ENCODE measurements at places on chromosomes 12 and 14. TPM values are rescaled to one million over a fixed set of nuclear protein-coding genes. Genes with fewer than 3 reads are reported as not detected.
A peak's percentile ranks its signal among the peaks of the same experiment; 100 is the strongest.

Gene PDZRN4
- 0.25 TPM for total RNA-seq

Gene DACT1
- 6.9 TPM for total RNA-seq

Gene KRT78
- not detected for total RNA-seq

Gene OR4K14
- total RNA-seq = not detected

Gene KRT85
- not detected for total RNA-seq

Gene TAS2R13
- total RNA-seq = not detected

Gene TAS2R43
- not detected for total RNA-seq

Gene RBMS2
- 24.8 TPM for total RNA-seq

Gene PLEKHG7
- 0.17 TPM for total RNA-seq

Gene SYNE3
- total RNA-seq = 0.15 TPM

Gene OR6J1
- total RNA-seq = not detected

Gene TPH2
- total RNA-seq = not detected

Gene NGB
- total RNA-seq = 0.35 TPM

Gene KCNC2
- under 0.01 TPM for total RNA-seq

Gene BICDL1
- total RNA-seq = 15.5 TPM

Gene COX6A1
- 865 TPM for total RNA-seq

Gene NELL2
- total RNA-seq = 0.20 TPM

Gene TNS2
- total RNA-seq = 1.7 TPM

Gene POLE2
- 11.6 TPM for total RNA-seq

Gene OR4N2
- total RNA-seq = not detected

DNA sequence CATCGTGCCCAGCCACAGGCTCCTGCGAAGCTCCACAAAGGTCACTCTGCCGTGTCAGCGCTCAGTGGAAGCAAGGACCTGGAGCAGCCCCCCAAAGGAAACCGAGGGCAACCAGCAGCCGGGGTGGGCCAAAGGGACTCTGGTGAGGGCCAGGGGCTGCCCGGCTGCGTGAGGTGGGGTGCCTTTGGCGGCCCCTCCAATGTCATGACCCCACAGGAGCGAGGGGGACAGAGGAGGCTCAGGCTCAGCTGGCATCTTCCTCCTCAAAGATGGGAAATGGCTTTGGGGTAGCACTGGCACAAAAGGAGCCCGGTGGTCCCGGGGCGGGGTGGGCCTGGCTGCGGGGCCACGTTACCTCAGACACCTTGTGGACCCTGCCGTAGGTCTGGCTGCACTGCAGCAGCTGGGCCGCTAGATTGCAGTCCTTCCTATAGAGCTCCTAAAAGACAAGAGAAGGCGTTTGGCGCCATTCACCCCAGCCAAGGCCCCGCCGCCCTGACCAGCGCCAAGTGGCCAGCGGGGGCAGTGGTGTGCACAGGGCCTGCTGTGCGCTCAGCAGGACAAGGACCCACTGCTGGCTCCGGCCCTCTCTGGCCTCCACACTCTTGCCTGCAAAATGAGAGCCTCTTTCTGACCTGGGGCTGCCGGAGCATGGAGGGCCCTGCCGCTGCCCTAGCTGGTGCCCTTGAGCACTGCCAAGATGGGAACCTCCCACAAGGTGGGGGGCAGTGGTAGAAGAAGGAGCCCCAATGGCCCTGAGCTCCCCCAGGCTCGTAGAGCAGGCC is 46.9 kb downstream of the BEGAIN start:
- DNase-seq = no peak

DNA sequence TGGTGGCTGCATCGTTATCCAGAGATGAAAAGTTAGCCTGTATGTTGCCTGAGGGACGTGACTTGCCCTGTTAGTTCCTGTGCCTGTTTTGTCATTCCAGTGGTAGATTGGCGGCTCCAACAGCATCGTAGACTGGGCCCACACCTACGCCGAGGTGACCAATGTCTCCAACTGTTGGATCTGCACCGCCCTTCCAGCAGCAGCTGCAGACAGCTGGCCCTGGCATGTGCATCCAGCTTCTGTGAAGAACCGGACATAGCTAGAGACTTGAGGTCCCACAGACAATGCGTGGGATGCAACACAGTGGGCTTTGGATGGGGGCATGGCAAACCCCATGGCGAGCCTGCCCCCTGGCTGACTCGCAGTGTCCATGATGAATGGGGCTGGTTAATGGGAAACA is 93.0 kb upstream of the TMPO start:
- no peak for DNase-seq

- no peak for DNase-seq
Observed at GRCh38 chr14:22505697-22506377, 83.2 kb downstream of the DAD1 start.

DNA sequence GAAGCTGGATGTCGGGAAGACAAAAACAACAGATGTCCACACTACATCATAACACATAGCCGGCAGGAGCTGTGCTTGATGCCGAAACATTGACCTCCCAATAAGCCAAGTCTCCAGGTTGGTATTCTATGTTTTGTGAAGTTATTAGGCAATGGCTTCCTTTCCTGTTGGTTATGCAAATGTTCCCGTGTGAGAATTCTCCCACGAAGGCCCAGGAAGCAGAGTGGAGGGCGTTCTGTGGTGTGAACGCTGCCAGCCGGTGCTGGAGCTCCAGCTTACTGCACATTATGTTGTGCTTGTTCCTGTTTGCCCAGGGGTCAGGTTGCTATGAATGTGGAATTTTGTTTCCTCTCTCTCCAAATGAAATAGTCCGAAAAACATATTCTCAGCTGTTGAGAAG is 156.4 kb upstream of the HMGA2 start:
- no peak for DNase-seq

- DNase-seq = no peak
Observed at GRCh38 chr12:49541911-49542505, 3.2 kb downstream of the KCNH3 start.

- peak; percentile 59 for DNase-seq
Observed at GRCh38 chr14:68824517-68825347, 31.9 kb upstream of the ZFP36L1 start.

- DNase-seq = no peak
Observed at GRCh38 chr12:53267306-53267998, 647 bp upstream of the ESPL1 start.

GRCh38 chr12:23555825-23556207 is 393.7 kb downstream of the SOX5 start:
- no peak for DNase-seq

- DNase-seq = no peak
Observed at GRCh38 chr14:21072781-21073339, 2.8 kb downstream of the ARHGEF40 start.

GRCh38 chr12:12032260-12032791 is 38.4 kb upstream of the BCL2L14 start:
- no peak for DNase-seq

- no peak for DNase-seq
Observed at GRCh38 chr12:5988088-5988487, 43.0 kb upstream of the ANO2 start.

DNA sequence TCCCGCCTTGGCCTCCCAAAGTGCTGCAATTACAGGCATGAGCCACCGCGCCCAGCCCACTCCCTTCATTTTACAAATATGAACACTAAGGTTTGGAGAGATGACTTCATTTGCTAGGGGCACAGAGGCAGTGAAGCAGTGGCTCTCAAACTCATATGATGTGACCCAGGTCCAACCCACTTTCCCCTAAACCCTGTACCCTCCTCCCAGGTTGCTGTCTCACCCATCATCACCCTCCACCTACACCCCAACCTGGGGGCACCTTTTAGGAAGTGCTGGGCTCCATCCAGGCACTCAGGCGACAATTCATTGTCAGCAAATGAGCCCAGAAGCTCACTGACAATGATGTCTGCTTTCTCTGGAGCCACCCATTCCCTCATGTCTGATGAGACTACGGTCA is 4.8 kb upstream of the RBM23 start:
- DNase-seq = no peak

DNA sequence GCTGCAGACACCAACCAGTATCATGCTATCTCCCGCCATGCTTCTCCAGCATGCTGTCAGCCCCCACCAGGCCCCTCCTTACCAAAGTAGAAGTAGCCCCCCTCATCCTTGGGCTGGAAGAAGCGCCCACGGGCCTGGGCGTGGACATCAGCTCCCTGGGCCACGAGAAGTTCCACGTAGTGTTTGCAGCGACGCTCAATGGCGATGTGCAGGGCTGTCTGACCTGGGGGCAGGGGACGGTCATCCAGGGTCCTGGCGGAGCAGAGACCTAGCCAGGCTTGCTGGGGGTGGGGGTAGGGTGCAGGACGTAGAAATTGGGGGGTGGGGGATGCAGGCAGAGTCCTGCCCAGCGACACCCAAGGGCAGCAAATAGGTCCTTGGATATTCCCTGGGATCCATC is 32.7 kb downstream of the TRPV4 start:
- DNase-seq = no peak

GRCh38 chr12:121806546-121807423 is 3.0 kb downstream of the SETD1B start:
- DNase-seq = no peak

GRCh38 chr12:14214495-14214894 is 151.0 kb upstream of the ATF7IP start:
- no peak for DNase-seq

- peak; percentile 88 for DNase-seq
Observed at GRCh38 chr12:116434155-116435011, 124.8 kb upstream of the MAP1LC3B2 start.

- DNase-seq = no peak
Observed at GRCh38 chr14:40684328-40684727, 922.3 kb upstream of the LRFN5 start.

GRCh38 chr12:75480469-75480949 is at the start of gene GLIPR1:
Gene GLIPR1, plus strand, starts transcription at chr12:75480755. Its CDS starts 126 bp downstream, at chr12:75480881.
- DNase-seq = peak; percentile 99

DNA sequence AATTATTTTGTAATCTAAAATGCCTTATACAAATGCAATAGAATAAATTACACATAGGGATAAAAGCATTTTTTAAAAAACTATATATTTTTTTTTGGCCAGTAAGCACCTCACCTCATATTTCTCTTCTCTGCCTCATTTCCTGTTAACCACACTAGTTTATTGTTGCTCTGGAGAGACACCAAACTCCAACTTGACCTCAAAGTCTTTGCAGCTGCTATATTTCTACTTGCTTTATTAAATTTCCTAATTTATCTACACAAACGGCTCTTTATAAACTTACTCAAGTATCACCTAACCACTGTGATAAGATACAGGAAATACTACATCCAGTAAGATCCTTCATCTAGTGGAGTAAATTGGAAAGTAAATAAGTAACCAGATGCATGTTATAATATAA is 622.3 kb downstream of the C12orf50 start:
- no peak for DNase-seq

GRCh38 chr14:58752771-58753201 is 115.0 kb downstream of the DACT1 start:
- DNase-seq = peak; percentile 85

DNA sequence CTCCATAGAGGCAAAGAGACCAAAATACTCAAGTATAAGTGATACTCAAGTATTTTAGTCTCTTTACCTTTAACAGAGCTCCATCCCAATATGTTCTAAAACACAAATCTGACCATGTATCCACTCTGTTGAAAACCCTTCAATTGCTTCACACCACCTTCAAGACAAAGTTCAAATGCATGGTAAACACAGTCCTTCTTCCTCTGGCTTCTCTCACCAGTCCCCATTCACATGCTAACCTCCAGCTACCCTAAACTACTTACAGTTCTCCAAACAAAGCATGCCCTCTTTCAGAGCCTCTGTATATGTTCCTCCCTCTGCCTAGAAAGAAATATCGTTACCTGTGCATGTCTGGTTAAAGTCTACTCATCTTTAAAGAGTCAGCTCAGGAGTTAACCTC is 100.2 kb downstream of the NUMB start:
- no peak for DNase-seq

DNA sequence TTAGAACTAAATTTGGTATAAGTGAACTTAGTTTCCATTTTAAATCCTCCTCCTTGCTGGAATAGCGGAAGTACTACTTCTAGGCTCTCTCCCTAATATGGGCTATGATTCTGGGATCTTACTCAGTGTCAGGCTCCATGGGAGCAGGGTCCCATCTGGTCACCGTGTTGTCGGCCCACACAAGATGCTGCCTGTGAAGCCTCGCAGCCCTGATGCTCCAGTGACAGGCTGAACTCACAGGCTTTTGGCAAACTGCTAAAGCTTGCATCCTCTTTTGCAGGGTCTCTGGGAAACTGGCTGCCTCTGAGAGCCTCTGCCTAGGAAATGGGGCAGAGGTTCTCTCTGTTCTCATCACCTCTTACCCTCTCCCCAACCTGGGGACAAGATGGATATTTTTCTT is 88.4 kb downstream of the RPAP3 start:
- no peak for DNase-seq

DNA sequence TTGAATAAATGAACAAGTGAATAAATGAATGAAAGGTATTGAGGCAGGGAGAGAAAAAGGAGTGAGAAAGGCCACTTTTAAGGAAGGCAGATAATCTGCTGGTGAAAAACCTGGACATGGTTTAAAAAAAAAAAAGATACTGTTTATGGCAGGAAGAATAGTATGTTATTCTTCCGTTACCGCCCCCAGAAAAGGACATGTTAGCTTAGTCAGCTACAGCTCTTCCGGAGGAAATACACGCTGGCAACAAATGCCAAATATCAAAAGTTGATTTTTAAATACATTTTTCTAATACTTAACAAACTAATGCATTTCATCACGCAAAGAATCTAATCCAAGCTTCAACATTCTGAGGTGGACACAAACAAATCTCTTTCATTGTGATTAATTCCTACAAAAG is 43.2 kb downstream of the SLC5A8 start:
- no peak for DNase-seq

GRCh38 chr14:85295318-85295717 is 234.6 kb upstream of the FLRT2 start:
- DNase-seq = no peak

GRCh38 chr12:107457362-107457935 is 228.2 kb upstream of the PWP1 start:
- DNase-seq = no peak

DNA sequence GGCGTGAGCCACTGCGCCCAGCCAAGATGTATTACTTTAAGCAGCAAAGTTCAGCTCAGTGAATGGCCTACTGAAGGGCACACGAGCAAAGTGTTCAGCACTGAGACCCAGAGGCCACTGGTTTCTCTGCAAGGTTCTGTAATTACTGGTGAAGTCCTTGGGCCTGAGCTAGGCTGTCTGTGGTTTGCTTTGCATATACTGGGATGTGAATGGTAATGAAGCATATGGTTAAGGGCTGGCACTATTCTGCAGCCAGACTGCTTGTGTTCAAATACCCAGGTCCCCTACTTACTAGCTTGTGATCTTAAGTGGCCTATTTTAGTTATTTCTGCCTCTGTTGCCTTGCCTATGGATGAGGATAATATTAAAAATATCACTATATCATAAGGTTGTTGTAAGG is 72.0 kb downstream of the LLPH start:
- no peak for DNase-seq

- no peak for DNase-seq
Observed at GRCh38 chr14:101350691-101351090, 210.6 kb upstream of the DIO3 start.

DNA sequence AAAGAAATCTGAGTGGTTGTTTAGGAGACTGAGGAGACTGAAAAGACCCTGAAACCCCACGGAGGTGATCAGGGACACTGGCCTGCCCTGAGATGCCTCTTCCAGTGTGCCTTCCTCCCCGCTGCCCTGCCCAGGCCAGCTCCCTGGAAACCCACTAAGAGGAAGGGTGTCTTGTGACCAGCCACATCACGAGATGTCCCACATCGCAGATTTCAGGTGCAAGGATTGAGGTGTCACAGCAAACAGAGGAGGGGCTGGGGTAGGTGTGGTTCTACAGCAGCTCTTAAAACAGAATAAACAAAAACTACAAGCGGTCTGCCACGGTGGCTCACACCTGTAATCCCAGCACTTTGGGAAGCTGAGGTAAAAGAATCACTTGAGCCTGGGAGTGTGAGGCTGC is 184.3 kb upstream of the C14orf180 start:
- DNase-seq = no peak

Measured in renal cortical epithelial cell (primary cell).